ENCODE measurements at places on chromosomes 7 and 10.

- no peak for DNase-seq
Measured at GRCh38 chr10:66843396-66843795, 82.4 kb upstream of the LRRTM3 start.

DNA sequence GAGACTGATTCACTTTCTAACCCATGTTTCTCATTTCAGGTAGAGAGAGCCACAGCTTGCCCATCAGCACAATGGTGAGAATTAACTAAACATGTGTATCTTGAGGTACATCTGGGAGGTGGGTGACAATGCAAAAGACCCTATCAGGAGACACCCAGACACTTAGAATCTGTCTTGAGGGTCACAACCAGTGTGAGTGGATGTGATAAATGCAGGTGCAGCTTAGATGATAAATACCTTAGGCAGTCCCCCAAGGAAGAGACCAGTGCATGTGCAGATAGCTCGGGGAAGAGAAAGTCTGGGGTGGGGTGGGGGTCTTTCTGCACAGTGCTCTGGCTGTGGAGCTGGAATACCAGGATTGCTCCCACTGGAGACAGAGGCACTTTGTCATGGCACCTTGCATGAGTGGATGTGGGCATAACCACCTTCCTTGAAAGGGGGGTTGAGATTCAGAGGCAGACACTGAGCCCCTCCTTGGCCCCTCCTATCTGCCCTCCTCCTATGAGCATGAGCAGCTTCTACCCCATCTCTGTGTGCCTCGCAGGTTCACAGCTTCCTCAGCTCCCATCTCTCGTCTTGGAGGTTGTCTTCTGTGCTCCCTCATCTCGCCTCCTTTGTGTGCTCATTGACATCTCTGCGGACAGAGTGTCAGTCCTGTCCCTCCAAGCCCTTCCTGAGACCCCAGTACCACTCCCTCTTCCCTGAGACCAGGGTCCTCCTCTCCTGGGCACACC, 349.8 kb downstream of the TCERG1L start:
- no peak for DNase-seq

DNA sequence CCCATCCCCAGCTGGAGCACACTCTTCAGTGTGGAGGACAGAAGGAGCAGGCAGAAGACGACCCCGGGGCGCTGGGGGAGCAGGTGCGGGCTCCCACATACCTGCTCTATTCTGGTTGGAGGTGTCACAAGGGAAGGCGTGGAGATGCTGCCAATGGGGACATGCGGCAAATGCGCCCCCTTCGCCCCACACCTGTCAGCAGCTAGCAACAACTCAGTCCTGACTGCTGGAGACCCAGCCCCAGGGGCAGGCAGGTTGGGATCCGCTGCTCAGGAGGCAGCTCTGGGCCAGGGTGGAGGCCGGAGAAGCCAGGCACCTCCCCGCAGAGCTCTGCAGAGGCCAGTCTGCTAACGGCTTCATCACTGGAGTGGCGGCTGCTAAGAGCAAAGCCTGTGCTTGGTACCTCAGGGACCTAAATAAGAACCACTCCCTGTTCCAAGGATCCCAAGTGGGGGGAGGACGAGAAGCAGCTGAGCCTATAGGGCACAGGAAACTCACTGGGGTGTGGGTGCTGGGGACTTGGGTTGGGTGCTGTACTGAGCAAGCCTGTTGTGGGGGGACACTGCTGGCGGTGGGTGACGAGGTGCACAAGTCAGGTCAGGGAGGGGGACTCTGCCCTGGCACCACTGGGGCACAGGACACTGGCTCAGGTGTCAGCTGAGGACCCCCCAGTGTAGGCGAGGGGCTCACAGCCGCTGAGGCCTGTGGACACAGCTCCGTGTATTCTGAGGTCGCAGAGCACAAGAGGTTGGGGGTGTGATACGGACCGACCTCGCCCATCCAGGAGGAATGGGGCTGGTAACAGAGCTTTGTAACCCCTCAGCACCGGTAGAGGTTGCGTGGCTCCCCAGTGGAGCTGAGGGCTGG, 19.2 kb upstream of the GPR146 start:
- DNase-seq: no peak

- no peak for DNase-seq
Measured at GRCh38 chr7:139095194-139095659, 14.3 kb downstream of the ZC3HAV1 start.

DNA sequence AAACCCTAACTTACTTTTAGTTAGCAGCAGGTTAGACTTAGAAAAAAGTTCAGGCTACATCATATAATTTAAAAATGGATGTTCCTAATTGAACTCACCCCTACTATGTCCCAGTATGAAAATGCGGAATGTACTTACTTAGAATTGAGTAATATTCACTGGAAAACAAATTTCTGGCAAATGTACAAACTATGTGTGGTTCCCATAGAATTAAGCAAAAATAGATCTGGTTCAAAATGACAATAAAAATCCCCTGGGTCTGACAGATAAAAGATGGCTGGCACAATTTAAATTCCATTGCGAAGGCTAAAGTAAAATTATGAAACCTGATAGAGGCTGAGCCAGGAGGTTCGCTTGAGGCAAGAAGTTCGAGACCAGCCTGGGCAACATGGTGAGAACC, 42.4 kb upstream of the PRKAR2B start:
- no peak for DNase-seq

GRCh38 chr7:7529328-7529727, 6.3 kb downstream of the COL28A1 start:
- DNase-seq: no peak

- peak; percentile 7 for DNase-seq
Measured at GRCh38 chr7:28389504-28390395, 22.6 kb upstream of the CREB5 start.

- no peak for DNase-seq
Measured at GRCh38 chr7:138400400-138400886, 59.6 kb upstream of the TRIM24 start.

GRCh38 chr10:29408847-29409240, 120.0 kb downstream of the LYZL1 start:
- no peak for DNase-seq
